RCC 7860 (cell line): ENCODE measurements at places on chromosomes 1 and 21.

- peak; percentile 71 for DNase-seq
These were observed 505 bp downstream of the CLSPN start for GRCh38 chr1:35769188-35769758.

DNA sequence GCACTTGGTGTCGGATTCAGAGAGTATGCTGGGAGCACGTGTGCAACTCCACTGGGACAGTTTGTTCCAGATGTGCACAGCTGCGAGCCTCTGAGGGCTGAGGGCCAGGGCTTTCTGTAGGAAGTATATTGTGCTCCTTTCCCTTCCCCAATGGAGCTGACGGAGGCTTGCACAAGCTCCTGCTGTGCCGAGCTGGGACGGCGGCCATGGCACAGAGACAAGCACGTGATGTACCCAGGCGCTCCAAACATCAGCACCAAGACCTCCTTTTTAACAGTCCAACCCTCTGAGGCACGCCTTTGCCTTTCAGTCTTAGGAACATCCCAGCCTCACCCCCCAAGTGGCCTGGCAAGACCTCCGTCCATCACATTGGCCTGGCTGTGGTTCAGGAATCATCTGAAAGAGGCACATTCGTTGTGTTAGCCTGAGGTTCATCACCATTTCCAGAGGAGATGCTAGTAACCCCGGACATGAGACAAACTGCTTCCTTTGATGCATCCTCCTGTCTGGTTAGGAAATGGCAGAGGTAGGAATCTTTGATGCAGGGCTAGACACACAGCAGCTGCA, 339.2 kb upstream of the KAZN start:
- DNase-seq: no peak

DNA sequence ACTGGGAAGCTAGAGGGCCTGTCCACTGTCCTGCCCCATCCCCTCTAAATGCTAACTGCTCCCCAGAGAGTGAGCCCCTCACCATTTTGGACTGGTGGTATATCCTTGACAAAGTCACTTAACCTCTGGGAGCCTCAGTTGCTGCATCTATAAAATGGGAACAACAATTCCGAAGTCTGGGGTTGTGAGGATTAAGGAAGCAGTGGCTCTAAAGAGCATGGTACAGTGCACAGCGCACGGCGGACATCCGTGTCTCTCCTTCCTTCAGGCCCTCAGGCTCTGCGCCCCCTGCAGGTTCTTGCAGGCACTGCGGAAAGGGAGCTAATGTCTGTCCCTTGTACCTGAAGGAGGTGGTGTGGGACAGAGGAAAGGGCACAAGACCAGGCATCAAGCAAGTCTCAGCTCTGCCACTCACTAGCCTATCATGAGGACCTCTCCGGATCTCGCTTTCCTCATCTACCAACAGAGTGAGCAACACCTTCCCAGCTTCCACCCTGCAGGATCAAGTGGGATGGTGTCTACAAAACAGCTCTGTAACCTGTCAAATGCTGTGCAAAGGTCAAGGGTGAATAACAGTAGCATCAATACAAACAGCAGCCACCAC, 20.1 kb downstream of the ECE1 start:
- peak; percentile 31 for DNase-seq

DNA sequence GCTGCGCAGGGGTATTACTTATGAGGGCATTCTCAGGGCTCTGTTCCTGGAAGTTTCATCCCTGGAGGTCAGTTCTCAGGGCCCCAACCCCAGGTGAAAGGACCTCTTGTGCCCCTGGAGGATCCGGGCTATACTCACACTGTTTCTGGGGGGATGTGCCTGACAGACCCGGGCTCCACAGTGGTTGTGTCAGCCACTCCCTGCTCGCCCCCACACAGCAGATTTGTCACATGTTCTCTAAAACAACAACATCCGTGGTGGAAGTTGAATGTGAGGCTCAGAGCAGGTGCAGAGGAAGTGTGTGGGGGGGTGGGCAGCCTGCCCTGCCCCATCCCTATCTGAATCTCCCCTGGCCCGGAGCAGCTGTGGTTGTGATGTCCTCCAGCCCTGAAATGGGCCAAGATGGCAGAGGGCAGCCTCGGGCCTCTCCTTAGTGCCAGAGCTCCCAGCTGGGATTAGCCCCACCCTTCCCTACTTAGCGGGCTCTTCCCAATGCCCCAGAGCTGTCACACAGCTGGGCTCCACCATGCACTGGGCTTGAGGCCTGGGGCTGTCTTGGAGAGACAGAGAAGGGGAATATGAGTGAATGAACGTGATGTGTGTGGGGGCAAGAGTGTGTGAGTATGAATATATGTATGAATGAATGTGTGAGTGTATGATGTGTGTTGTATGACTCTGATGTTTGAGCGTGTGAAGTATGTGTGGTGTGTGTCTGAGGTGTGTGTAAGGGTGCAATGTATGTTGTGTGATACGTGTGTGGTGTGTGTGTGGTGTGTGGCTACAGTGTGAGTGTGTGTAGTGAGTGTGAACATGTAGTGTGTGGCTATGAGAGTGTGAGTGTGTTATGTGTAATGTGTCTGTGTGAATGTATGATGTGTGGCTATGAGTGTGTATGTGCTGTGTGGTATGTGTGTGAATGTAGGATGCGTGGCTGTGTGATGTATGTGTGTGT, 1.5 kb upstream of the FCMR start:
- DNase-seq: no peak

DNA sequence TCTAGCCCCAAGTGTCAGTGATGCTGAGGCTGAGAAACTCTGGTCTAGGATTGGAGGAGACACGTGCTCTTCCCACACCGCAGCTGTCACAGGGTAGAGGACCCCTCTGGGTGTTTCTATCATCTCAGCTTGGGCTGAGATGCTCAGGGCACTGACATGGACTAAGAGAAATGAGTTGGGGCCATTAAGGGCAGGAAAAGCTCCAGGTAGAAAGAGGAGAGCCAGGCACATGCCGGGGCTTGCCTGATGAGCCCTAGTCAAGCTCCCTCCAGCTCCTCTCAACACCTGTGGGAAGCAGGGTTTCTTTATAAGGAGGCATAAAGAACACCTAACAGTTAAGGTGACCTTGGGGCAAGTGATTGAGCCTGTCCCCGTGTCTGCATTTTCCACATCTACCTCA, 17.3 kb downstream of the ABCA4 start:
- DNase-seq: no peak
